ENCODE measurements at places on chromosomes 4 and X. TPM values are rescaled to one million over a fixed set of nuclear protein-coding genes. Genes with fewer than 3 reads are reported as not detected.

Gene CNGA2
- total RNA-seq: not detected

Gene NUDT11
- 2.7 TPM for total RNA-seq

Gene TLR10
- total RNA-seq: 0.59 TPM

Gene TRAM1L1
- not detected for total RNA-seq

Gene TMSB15A
- total RNA-seq: not detected

Gene PCSK1N
- total RNA-seq: 0.89 TPM

Gene ZNF157
- 0.61 TPM for total RNA-seq

Gene DOCK11
- 130 TPM for total RNA-seq

Gene RAB40A
- total RNA-seq: not detected

Gene CLRN2
- not detected for total RNA-seq

Gene GATA1
- total RNA-seq: 3.0 TPM

Gene ACE2
- total RNA-seq: not detected

Gene APLN
- not detected for total RNA-seq

Gene SPP1
- total RNA-seq: not detected

Gene APOO
- 10.0 TPM for total RNA-seq

Gene HTRA3
- total RNA-seq: not detected

All from natural killer cell (primary cell).